ENCODE measurements at places on chromosomes 2 and 18. TPM values are rescaled to one million over a fixed set of nuclear protein-coding genes. Genes with fewer than 3 reads are reported as not detected.

SH3BP4 gene
- total RNA-seq, result 35.2 TPM

UCN gene
- total RNA-seq, result 1.0 TPM

SLC9A4 gene
- not detected for total RNA-seq

FANCL gene
- 10.6 TPM for total RNA-seq

DNAH6 gene
- total RNA-seq, result 0.14 TPM

All from nasal cavity respiratory epithelium epithelial cell of viscerocranial mucosa (primary cell).